Naive thymus-derived CD8-positive, alpha-beta T cell (primary cell): ENCODE measurements at places on chromosomes 6 and 20.

DNA sequence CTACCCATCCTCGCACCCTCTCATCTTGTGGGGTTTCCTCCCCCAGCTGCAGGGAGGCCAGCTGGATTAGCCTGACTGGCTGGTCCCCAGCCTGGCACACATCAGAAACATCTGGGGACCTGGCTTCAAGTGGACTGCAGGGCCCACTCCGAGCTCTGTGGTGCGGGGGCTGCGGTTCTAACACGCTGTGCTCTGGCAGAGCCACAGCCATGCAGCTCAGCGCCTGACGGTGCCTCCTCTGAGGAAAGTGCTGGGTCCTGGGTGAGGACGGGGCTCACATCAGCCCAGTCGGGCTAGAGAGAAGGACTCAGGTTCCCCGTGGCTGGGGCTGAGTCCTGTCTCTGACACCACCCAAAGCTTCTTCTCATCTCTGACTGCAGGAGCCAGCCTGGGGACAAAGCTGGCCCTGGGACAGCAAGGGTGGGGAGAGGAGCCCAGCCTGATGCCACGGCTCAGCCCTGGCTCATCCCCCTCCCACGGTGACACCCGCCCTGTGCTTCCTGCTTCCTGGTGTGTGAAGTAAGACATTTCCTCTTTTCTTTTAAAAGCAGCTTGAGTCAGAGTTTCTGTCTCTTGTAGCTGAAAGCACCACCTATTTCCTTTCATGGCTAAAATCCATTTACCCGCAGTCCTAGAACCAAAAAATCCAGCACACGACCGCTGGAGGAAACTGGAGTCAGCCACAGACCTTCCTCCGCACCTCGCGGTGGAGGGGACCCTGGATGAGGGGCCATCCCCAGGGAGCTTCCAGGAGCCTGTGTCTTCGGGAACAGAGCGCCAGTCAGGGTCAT, 127.4 kb upstream of the AFDN start:
- DNase-seq, result peak; percentile 47

DNA sequence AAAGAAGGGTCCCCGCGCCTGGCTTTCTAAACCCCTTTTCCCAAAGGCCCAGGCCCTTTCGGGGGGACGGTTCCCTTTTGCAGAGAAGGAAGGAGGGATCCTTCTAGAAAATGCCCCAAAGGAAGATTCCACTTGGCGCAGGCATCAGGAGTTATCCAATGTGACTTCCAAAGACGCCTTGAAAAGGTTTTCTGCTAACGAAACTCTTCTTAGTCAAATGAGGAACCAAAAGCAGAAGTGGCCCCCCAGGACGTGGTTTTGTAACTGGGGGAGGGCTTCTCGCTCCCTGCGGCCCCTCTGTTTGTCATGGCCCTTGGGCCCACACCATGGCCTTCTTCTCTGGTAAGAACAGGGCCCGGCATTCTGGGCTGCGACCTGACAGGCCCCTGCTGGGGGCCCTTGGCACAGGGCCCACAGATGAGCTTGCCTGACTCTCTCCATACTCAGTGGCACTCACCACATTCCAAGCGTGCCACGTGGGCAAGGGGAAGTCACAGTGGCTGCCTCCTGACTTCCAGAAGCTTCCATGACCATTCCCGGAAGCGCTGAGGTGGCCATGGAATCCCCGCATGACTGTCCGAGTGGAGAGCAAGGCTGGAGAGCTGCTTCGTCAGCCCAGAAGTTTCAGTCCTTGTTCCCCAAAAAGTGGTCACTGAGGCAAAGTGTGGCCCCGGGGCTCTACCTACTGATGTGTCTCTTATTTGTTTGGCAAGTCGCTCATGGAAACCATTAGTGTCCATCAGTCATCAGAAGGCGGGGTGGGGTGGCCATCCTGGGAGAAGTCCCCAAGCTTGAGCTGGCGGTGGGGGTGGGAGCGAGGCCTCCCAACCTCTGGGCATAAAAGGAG, 834 bp upstream of the CTSZ start:
- no peak for DNase-seq

DNA sequence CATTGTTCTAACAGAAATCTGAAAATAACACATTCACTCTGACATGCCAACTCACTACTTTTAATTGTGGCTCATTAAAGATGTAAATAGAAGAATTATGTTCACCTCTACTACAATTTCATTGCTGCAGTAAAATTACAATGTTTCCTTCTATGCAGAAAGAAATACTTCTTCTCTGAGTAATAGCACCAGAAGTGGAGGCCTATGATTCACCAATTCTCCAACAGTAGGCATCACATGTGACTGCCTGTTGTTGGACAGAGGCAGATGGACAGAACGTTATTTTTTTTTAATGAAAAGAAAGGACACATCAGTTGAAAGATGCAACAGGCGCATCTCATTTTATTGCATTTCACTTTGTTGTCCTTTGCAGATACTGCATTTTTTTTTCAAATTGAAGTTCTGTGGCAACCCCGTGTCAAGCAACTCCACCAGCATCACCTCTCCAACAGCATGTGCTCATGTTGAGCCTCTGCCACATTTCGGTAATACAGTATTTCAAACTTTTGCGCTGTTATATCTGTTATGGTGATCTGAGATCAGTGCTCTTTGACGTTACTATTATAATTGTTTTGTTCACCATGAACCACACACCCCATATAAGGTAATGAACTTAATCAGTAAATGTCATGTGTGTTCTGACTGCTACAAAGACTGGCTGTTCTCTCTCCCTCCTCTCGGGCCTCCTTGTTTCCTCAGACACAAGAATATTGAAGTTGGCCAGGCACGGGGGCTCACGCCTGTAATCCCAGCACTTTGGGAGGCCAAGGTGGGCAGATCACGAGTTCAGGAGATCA, 121.4 kb downstream of the ATXN1 start:
- no peak for DNase-seq

DNA sequence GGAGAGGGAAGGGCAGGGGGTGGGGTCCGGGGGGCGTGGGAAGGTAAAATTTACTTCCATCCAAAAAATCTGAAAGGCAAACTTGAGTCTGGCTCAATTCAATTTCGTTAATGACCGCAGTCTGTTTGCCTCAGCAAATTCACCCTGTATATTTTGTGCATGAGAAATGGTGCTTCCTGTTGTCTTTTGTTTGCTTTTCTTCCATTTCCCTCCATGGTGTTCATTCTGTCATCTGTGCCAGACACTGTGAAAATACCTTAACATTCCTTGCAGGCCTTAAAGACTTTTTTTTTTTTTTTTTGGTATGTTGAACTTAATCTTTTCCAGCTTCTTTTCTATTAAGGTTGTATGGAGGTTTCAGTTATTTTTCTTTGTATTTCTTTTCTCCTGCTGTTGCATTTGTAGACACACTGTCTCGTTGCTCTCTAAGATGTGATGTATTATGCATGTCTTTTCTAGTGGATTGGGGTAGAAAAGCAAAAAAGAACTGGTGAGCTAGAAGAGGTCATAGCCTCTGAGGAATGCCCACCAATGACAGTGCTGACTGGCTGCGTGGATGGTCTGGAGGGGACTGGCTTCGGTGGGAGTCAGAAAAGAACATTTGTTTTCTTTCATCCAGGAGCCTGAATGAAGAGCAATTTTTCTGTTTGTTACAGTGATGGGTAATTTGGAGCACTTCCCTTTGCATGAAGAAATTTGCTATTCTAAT, 585.0 kb upstream of the MAP3K7 start:
- DNase-seq, result no peak

- DNase-seq, result no peak
These were observed 44.4 kb downstream of the DAAM2 start for GRCh38 chr6:39836606-39837005.

- DNase-seq, result no peak
These were observed 91.7 kb downstream of the NKAIN2 start for GRCh38 chr6:123895346-123895745.

GRCh38 chr20:2403291-2404052, 22.8 kb downstream of the TGM6 start:
- no peak for DNase-seq

DNA sequence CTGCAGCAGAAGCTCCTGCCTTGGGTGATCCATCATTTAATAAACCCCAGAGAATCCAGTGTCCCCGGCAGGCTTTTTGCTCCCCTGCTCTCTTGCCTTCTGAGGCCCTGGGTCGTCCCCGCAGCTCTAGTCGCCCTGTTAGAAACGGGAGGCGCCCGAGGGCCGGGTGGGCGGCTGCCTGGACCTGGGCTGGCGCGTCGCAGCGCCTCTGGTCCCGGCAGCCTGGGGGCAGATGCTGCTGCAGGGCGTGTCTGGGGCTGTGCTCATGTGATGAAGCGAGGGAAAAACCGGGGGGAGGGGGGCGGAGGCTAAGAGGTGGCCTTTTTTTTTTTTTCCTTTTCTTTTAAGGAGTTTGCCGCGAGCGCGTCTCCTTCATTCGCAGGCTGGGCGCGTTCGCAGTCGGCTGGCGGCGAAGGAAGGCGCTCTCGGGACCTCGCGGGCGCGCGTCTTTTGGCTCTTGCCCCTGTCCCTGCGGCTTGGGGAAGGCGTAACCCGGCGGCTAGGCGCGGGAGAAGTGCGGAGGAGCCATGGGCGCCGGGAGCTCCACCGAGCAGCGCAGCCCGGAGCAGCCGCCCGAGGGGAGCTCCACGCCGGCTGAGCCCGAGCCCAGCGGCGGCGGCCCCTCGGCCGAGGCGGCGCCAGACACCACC, 394 bp downstream of the AKAP12 start:
- DNase-seq, result no peak

GRCh38 chr6:149166336-149166735, 151.2 kb upstream of the TAB2 start:
- no peak for DNase-seq

GRCh38 chr20:62503401-62504178, 27.8 kb upstream of the GATA5 start:
- no peak for DNase-seq

DNA sequence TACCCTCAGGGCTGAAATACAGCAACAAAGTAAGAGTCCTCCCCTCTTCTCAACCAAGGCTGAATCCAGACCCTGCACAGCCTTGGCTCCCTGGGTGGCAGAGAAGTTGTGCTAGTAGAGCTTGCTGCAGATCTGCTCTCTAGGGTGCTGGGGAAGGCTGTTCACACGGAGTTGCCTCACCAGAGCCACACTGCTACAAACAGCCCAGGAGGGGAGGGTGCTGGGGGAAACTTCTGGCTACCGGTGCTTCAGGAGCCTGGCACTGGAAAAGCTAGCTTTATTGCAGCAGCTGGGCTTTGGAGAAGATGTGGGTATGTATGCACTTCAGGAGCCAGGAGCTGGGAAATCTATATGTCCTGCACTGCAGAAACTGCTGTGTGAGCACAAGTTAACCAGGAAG, 37.6 kb upstream of the SUPT3H start:
- no peak for DNase-seq

DNA sequence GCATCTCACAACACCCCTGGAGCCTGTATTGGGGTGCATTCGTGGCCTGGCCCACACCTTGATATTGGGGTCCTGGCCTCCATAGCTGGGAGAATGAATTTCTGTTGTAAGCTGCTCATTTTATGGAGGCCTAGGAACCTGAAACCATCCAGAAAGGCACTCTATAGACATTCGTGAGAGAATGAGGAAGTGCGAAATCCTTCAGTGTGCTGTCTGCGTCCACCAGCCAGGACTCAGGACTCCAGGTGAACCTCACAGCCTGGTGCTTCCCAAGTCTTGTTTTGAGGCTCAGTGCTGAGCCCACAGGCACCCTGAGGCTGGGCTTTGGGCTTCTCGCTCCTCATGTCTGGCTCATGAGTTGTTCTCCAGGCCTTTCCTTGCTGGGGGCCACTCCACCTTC, 11.9 kb upstream of the RBBP8NL start:
- no peak for DNase-seq

DNA sequence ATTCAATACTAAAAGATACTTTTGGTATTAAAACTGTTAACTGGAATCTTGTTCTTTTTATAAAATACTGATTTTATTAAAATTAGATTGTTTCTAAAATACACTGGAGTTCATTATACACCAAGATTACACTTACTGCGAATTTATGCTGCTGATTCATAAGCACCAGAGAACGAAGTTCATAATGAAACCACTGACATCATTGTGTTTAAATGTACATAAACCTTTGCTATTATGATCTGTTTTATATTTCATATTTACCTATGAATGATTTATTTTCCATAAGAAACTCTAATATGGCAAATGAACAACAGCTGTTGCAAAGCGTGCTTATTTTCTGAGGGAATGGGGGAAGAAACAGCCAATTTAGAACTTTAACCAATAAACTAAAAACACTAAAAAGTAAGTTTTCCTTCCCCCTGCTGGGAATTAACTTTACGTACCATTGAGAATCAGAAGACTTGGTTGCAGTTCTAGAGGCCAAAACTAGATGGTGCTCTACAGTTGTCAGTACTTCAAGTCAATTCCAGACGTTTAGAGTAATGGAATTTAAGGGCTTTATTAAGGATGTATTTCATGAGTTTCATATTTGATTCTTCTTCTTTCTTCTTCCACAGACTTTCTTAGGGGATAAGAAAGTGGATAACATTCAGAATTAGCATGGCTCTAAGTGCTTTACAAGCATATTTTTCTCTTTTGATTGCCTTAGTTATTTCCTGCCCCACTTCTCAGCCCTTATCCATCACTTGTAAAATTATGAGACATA, 30.8 kb upstream of the COL19A1 start:
- DNase-seq, result peak; percentile 28

DNA sequence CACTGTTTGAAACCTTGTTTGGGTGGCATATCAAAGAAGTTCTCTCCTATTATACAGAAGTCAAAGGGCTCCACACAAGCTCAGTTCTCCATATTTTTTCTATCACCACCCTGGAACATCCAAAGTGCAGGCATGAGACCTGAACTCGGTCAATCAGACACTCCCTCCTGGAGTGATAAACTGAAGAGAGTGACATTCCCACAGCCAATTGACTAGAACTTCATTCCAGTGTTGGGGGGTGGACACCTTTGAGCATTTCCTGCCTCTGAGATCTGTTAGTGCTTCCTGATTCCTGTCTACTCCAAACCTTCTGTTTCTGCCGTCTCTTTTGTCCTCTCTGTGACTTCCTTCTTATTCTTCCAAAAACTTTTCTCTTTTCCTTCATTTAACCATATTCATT, 220.7 kb upstream of the NOX3 start:
- no peak for DNase-seq

GRCh38 chr20:58684291-58684690, 8.3 kb upstream of the NPEPL1 start:
- no peak for DNase-seq

DNA sequence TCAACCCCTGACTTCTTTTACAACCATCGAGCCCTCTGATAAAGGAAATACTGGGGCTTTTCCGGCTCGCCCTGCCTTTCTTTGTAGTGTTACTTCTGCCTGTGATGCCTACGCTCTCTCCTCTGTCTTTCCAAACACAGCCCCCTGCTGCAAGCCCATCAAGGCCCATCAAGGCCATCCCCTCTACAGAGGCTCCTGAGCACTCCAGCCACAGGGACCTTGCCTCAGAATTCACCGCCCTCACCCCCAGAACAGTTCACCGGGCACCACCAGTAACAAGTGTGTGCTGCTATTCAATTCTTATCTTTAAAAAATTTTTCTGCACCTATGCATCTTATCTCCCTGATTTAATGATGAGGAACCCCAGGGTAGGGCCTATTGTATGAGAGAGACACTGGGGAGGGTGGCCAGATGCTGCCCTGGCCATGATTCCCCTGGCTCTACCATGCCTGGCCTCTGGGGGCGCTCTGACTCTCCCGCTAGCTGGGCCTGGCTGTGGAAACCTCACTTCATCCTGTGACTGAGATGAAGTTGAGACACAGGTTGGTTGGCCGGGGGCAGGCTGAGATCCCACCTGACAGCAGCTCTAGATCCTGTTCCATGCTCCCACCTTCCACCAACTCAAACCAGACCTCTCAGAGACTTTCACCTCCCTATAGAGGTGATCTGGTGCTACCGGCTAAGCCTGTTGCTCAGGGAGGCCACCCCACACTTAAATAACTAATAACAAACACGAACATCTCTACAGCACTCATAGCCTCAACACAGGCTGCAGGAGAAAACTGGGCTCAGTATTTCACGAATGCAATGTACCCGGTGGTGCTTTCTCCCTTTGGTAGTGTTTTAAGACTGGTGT, 19.2 kb upstream of the GLP1R start:
- no peak for DNase-seq

GRCh38 chr6:148760568-148761526, 14.0 kb downstream of the UST start:
- DNase-seq, result peak; percentile 43
